Fibroblast of upper back skin (primary cell): ENCODE measurements at places on chromosomes 5 and 9.
A peak's percentile ranks its signal among the peaks of the same experiment; 100 is the strongest.

DNA sequence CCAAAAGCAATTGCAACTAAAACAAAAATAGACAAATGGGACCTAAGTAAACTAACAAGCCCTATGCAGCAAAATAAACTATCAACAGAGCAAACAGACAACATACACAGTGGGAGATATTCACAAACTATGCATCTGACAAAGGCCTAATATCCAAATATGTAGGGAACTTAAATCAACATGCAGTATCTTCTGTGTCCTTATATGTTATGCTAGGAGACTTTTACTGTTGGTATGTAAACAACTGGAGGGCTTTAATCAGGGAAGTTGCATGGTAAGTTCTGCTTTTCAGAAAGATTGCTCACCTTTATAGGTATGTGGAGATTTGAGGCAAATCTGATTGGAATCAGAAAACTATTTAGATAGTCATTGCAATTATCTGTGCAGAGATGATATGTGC, 461.2 kb upstream of the RIOK2 start:
- no peak for DNase-seq

GRCh38 chr9:14221119-14221518, 92.8 kb downstream of the NFIB start:
- DNase-seq: peak; percentile 49

DNA sequence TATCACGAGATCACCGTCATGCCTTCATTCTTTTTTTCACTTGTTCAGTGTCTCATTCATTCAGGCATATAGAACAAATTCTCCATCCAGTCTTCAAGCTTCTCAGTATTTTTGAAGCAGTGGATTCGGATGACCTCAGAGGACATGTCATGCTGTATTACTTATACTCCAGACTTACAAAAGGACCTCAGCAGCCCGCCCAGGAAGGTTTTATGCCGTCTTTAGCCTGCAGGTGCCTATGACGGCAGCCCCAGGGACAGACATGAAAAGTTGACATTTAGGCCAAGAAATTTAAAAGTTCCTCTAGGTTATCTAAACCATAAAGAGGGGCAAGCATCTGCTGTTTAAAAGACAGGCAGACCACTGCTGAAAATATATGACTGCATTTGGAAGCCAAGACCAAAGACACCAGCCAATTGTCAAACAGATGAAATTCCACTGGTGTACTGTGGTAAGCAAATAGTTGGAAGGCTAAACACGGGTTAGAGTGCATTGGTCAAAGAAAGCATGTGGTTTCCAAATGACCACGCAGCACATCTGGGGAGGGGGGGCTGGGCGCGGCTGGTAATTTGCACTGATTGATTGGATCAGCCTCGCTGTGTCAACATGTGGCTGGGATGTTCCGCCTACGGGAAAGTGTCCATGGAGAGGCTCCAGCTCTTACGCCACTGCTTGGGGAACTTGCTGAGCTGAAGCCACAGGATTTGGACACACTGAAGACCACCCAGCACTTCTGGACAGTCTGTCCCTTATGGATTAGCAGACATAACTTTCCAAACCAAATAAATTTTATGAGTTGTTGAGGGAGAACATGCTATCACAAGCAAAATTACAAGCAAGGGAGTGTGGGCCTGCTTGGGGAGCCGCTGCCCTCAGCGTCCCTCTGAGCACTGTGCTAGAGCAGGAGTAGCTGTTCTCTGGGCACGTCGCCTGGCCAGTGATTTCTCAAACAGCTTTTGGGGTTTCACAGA, 173.6 kb downstream of the FANCC start:
- peak; percentile 95 for DNase-seq

GRCh38 chr9:5389109-5389732, 48.5 kb downstream of the PLGRKT start:
- peak; percentile 94 for DNase-seq

GRCh38 chr9:13823026-13823425, 490.9 kb downstream of the NFIB start:
- DNase-seq: peak; percentile 48

DNA sequence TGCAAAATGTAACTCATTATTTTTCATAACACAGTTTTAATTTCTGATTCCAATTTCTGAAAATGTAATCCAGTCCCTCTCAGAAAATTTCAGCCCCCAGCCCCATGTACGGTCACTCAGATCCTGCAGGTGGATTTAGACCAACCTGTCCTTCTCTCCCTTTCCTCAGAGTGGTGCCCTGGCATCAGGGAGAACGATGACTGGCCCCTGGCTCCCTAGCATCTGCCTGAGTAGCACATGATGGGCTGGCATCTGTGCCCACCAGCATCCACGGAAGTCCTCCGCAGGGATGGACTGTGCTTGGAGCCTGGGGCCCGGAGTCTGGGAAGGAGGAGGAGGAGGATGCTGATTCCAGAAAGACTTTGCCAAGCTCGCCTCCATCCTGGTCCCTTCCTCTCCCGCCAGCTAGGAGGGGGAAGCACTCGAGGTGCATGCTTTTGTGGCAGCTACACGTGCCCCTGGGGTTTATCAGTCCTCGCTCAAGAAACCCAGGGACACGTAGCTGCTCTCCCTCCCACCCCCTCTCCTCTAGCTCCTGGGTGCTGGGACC, 54.4 kb upstream of the RUFY1 start:
- DNase-seq: no peak

DNA sequence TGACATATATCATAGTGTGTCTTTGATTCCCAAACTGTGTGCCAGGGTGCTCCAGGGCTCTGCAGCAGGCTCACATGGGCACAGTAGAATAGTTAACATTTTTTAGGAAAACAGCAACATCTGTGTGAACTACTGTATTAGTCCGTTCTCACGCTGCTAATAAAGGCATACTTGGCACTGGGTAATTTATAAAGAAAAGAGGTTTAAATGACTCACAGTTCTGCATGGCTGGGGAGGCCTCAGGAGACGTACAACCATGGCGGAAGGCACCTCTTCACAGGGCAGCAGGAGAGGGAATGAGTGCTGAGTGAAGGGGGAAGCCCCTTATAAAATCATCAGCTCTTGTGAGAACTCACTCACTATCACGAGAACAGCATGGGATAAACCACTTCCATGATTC, 82.7 kb downstream of the EGFLAM start:
- no peak for DNase-seq

- peak; percentile 76 for DNase-seq
Observed at GRCh38 chr9:108885643-108886348, 23.7 kb downstream of the ACTL7A start.
